Lower lobe of right lung (tissue), 2 donors: ENCODE measurements at places on chromosomes 11 and 22. TPM values are rescaled to one million over a fixed set of nuclear protein-coding genes. Genes with fewer than 3 reads are reported as not detected.
A peak's percentile ranks its signal among the peaks of the same experiment; 100 is the strongest.

DNA sequence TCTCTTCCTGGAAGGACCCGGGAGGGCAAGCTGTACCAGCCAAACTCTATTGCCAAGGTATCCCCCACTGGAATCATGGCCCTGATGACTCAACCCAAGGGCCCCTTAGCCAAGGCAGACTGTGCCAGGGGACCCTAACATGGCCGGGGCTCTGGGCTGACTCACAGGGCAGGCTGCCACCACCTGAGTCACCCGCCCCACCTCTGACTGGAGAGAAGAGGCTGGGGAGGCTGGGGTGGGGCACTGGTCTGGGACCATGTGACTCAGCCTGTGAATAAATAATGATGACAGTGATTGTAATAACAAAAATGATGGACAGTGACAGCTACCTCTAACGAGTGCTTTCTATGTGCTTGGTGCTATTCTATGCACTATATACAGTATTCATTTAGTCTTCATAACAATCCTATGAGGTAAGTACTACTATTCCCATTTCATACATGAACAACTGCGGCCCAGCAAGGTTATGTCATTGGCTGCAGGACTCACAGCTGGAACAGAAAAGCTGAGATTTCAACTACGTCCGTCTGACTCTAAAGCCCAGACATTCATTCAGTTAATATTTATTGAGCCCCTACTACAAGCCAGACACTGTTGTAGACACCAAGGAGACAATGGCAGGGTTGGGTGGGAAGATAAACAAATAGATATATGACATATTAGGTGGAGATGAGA is 84.2 kb downstream of the FBXO7 start:
- peaks cover 57% of the 10 kb centered on the region for H3K4me1 ChIP-seq
- H3K27ac ChIP-seq = peak overlapping the region; percentile 47
- no peaks in the 10 kb centered on the region for H3K27me3 ChIP-seq
- H3K36me3 ChIP-seq = no peaks in the 10 kb centered on the region
- no peak for DNase-seq

- H3K4me1 ChIP-seq = peaks cover 26% of the 10 kb centered on the region
- H3K4me3 ChIP-seq = no peak overlapping the region
- H3K27ac ChIP-seq = no peak overlapping the region
- H3K36me3 ChIP-seq = peaks cover 65% of the 10 kb centered on the region
Measured at GRCh38 chr11:43917851-43918250, 24.6 kb upstream of the C11orf96 start.

DNA sequence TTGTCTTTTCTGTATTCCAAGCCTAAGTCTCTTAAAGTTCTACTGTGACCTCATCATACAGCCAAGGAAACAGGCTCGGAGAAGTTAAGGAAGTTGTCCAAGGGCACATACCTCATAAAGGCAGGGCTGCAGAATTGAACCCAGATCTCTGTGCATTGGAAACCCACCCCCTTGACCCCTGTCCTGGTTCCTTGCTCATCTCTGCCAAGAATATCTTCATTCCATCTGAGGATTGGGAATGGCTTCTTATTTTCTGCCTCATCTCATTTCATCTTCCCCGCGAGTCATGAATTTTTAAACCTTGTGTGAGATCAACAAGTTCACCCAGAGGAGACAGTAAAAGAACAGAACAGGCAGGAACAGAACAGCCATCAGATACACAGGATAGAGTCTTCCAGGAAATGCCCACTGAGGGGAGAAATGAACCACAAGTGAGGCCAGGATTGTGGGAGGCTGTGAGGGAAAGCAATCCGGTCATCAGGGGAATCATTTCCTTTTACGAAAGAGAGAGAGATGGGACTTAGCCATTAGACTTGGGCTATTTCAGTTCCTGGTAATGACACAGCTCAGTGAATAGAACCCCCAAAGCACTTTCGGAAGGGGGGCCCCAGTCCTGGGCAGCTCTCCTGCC is 34.4 kb upstream of the LRRC10B start:
- H3K36me3 ChIP-seq = peaks cover 20% of the 10 kb centered on the region
- H3K4me1 ChIP-seq = peaks cover 18% of the 10 kb centered on the region
- H3K4me3 ChIP-seq = no peak overlapping the region

DNA sequence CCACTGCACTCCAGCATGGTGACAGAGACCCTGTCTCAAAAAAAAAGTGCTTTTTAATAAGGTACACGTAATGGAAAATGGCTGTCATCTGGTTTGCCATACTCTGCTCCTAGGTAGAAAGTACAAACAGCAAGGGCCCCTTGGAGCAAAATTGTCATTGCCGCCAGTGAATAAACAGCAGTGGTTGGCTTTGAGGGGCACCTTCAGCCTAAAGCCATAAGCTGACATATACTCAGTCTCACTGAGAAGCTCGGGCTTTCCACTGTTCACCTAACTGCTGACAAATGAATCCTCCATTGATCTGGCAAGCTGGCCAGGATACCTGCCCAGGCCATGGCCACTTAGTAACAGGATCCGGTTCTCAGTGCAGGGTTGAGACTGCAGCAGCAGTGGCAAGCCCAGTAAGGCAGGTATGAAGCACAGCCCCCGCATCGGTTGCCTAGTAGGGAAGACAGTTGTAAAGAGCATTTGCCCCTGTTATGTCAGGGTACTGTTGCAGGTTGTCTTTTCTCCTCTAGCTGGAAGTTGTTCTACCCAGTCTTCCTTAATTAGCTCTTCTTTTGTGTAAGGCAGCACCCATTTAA is 38.8 kb downstream of the MARK2 start:
- H3K27ac ChIP-seq = no peak overlapping the region
- H3K36me3 ChIP-seq = no peaks in the 10 kb centered on the region
- no peak for DNase-seq
- no peak overlapping the region for H3K4me3 ChIP-seq

The PRR33 gene
- not detected for total RNA-seq

DNA sequence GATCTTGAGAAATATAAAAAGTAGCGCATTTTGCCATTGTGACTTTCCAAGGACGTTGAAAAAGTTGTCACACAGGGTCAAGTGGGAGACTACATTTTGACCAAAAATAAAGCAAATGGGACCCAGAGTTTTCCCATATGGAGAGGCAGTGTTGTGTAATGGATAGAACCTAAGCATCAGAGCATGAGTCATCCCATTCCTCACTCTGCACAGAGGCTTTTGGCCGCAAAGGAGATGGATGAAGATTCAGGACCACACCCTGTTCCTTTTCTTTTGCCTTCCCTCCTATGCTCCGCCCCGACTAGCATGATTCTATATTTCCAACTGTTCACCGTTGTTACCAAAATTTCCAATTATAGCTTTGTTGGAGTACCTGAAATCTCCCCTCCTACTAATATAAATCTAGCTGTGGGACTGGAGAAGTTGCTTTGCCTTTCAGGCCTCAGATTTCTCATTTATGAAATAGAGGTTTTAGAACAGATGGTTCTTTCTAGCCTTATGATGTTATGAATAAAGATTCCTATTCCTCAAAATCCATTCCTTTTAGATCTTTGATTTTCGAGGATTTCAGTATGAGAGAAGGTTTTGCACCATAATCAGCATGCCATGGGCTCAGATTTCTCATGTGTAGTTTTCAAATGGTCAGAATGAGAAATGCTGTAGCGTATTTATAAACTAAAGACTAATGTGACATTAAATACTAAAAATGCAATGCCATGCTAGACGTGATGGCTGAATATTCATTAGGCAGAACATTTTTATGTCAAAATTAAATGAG is 921.9 kb upstream of the TENM4 start:
- no peak overlapping the region for H3K27ac ChIP-seq
- no peak for DNase-seq
- no peaks in the 10 kb centered on the region for H3K4me1 ChIP-seq
- no peak overlapping the region for H3K4me3 ChIP-seq

The NOX4 gene
- total RNA-seq = 4.3 TPM

DNA sequence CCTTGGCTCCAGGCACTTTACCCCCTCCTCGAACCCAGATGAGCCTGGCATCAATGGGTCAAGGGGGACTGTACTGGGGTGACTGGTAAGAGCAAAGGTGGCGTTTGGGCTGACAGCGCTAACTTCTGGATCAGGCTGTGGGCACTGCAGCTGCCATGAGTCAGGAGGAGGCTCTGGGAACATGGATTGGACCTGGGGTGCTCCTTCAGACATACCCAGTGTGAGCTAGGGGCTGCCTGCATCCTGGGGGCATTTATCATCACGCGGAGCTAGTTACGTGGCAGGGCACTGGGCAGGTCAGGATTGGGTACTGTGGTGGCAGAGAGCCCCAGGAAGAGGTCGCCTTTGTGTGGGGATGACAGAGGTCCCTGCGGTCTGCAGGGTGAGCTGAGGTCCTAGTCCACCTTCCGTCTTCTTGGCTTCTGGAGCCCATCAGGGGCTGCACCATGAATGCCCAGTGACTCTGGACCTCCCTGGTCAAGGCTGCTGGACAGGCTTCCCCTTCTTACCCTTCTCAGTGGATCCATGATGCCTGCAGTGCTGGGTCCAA is 13.1 kb downstream of the GRIK4 start:
- H3K4me1 ChIP-seq = peaks cover 8% of the 10 kb centered on the region
- no peak overlapping the region for H3K27ac ChIP-seq
- H3K27me3 ChIP-seq = peaks cover 14% of the 10 kb centered on the region
- H3K36me3 ChIP-seq = no peaks in the 10 kb centered on the region

The SERHL2 gene
- total RNA-seq = 1.6 TPM

DNA sequence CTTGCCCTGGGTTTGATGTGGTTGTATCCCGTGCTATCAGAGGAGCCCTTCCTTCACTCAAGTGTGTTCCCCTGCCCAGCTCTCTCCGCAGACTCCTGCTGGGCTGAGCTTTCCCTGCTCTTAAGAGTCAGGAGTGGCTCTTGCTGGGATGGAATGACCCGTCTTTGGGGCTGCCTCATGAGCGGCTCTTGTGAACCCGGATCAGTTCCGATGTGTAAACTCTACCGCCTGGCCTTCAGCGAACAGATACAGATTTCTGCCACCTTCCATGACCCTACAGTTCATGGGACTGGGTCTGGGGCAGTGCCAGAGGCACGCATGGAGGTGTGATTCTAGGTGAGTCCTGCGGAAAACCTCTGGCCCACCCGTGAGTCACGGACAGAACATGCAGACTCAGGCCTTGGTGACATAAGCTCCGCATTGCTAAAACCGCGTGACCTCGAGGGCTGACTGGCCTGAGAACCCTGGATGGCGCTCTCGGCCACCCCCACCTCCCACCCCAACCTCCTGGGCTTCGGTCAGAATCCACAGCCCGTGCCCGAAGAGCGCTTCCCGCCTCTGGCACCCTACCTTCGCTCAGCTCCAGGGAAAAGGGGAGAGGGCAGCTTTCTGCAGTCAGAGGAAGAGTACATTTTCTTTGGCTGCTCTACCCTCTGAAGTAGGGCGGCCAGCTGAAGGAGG is 1.3 kb upstream of the ZBTB16 start:
- DNase-seq = peak; percentile 76
- peak overlapping the region; percentile 85 for H3K4me3 ChIP-seq
- H3K27me3 ChIP-seq = peaks cover 7% of the 10 kb centered on the region
- peak overlapping the region; percentile 98 for H3K27ac ChIP-seq
- H3K4me1 ChIP-seq = peaks cover 32% of the 10 kb centered on the region

- H3K4me1 ChIP-seq = peaks cover 5% of the 10 kb centered on the region
- no peak for DNase-seq
- H3K27me3 ChIP-seq = no peaks in the 10 kb centered on the region
- H3K36me3 ChIP-seq = no peaks in the 10 kb centered on the region
- H3K4me3 ChIP-seq = no peak overlapping the region
- H3K27ac ChIP-seq = no peak overlapping the region
Measured at GRCh38 chr11:15710580-15711275, 596.0 kb downstream of the INSC start.

- peaks cover 80% of the 10 kb centered on the region for H3K4me1 ChIP-seq
- DNase-seq = no peak
- peak overlapping the region; percentile 63 for H3K27ac ChIP-seq
- H3K27me3 ChIP-seq = no peaks in the 10 kb centered on the region
Measured at GRCh38 chr11:59185386-59185945, 13.5 kb downstream of the DTX4 start.

DNA sequence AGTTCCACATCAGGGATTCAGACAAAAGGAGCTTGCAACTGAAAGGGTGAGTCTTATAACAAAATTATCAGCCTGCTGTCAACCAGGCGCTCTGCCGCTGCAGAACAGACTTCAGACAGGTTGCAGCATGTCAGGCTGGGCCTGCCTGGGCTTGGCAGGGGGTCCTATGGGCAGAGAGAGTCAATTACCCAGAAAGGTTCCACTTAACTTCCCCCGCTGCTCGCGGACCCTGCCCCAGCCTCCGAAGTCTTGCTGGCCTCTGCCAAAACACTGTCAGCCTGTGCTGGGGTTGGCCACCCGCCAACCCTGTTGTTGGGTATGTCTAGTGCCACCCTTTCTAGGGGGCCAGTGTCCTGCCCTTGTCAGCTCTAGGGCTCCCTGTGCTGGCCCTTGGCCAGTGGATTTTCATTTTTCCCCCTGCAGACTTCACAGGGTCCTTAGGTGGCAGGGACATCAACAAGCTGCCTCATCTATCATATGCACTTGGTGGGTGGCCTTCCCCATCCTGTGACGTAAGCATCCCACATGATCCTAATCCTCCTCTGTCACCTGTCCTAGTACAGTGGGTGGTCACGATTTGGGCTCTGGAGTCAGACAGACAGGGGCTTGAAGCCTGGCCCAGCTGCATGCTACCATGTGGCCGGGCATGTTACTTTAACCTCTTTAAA is 166.5 kb upstream of the CADM1 start:
- no peaks in the 10 kb centered on the region for H3K27me3 ChIP-seq
- H3K4me1 ChIP-seq = no peaks in the 10 kb centered on the region
- H3K36me3 ChIP-seq = no peaks in the 10 kb centered on the region
- no peak overlapping the region for H3K4me3 ChIP-seq
- DNase-seq = no peak

The TPBGL gene
- 0.47 TPM for total RNA-seq

The RTN4RL2 gene
- total RNA-seq = 4.8 TPM

The TCN1 gene
- 1.7 TPM for total RNA-seq

DNA sequence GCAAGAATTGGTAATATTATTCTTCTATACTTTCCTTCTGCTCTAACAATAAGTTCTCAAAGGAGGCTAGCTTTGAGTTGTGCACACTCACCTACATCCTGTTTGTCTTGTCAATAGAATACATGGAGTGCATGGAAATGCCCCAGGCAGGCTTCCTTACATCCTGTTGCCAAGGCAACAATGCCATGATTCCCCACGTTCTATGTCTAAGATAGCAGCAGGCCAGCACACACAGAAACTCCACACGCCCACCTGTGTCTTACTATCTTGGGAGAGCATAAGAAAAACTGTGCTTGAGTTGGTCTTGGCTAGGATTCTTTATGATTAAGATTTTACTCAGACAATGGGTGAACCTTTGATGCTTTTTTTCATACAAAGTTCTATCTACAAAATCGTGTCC is 379.2 kb downstream of the AASDHPPT start:
- no peak overlapping the region for H3K4me3 ChIP-seq
- no peak overlapping the region for H3K27ac ChIP-seq
- no peaks in the 10 kb centered on the region for H3K27me3 ChIP-seq

The SIDT2 gene
- total RNA-seq = 190 TPM

The IFITM10 gene
- total RNA-seq = 9.2 TPM

The SESN3 gene
- 33.8 TPM for total RNA-seq
